NCI-H1436 treated with DMSO at 0.1 percent for 48 hours (cell line): ENCODE measurements at places on chromosomes 13 and 19.

GRCh38 chr13:102090532-102090931, 311.3 kb downstream of the FGF14 start:
- DNase-seq, result no peak

DNA sequence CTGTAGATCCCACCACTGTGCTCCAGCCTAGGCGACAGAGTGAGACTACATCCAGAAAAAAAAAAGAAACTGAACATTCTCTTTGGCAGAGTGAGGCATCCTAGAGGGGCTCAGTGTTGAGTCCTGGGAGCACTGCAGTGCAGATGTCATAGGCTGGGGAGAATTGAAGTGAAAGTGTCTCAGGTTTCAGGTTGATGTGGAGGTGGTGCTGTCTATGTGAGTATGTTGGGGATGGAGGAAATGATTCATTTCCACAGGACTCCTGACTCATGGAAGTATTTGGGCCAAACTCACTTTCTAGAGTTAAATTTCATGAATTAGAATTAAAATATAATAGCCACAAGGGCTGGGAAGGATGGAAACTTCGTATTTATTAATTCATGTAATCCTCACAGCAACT, 134.4 kb upstream of the TSC22D1 start:
- no peak for DNase-seq

DNA sequence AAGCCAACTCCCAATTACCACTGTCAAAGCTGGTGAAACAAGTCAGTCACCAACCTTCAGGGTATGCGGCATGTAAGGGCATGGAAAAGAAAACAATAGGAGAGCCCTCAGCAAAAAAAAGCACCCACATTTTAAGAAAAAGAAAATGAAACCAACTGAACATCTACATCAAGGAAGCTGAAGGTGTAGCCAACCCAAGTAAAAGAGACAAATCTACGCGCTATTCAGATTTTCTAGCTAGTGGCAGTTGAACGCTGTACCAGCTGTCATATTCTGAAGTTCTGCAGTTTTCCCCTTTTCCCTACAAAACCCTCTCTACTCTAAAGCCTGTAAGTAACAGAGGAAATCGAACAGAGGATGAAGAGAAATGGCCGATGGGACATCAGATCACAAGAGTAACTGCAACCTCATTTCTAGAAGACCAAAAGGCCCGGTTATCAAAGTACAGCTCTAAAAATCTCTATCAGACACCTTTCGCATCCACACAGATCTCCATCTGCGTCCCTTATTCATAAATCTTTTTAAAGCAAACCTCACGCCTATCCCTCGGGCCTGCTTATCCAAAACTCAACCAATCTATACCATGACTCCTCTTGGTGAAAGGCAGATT, 1.4 kb downstream of the MYCBP2 start:
- no peak for DNase-seq

GRCh38 chr13:37412241-37412921, 186.2 kb downstream of the POSTN start:
- no peak for DNase-seq

DNA sequence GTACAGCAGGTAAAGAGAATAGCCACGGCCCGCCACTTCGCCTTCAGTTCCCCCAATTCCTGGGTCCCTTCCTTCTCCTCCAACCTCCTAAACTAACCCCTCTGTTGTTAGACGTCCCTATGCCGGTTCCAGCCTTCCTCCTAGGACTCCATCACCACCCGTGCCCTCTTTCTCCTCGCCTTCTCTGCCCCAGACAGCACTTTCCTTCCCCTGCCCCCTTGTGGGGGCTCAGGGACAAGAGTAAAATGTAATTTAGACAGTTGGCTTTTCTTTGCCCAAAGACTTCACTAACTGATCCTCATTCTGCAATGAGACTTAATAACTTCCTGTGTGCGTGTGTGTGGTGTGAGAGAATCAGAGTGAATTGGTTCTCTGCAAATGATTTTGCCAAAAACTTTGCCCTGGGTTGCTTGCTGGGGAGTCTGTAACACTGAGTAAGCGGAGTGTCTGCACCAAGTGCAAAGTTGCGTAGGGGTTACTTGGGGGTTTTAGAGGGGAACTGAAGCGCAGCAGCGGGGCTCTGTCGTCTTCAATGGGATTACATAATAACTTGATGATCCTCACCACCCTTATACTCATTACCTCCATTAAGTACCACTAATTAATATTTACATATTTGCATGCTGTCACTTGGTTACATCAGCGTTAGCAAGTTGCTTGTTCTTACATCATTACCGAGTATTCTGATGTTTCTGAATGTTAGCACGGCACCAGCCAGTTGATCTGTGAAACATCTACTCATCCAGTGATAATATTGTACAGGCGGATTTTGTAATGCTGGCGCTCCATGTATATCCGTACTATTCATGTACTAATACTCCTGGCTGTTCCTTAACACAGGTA, 19.9 kb upstream of the SGCG start:
- no peak for DNase-seq

DNA sequence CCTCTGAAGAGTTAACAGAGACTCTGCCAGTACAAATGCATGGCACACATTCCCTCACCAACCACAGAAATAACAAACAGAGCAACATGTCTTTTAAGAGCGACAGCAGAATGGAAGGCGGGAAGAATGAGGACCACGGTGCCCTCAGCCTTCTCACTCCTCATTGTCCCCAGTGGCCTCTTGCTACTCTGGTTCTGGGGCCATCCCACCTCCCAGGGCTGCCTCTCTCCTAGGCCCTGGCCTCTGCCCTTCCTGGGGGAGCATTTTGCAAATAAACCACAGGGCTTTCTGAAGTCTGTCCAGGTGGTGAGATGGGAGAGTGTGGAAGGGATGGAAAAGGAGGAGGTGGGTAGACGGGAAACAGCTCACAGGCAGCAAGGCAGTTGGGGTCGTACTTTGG, 28.3 kb downstream of the CYP2B6 start:
- no peak for DNase-seq

GRCh38 chr13:31311921-31312320, 112.1 kb downstream of the B3GLCT start:
- DNase-seq, result no peak
